ENCODE measurements at places on chromosomes 6 and 20.

GRCh38 chr6:48474830-48475229, 363.8 kb upstream of the PTCHD4 start:
- no peak for DNase-seq

GRCh38 chr6:142013875-142014495, 118.7 kb upstream of the GJE1 start:
- no peak for DNase-seq

GRCh38 chr20:10610251-10610650, 63.5 kb downstream of the JAG1 start:
- no peak for DNase-seq

DNA sequence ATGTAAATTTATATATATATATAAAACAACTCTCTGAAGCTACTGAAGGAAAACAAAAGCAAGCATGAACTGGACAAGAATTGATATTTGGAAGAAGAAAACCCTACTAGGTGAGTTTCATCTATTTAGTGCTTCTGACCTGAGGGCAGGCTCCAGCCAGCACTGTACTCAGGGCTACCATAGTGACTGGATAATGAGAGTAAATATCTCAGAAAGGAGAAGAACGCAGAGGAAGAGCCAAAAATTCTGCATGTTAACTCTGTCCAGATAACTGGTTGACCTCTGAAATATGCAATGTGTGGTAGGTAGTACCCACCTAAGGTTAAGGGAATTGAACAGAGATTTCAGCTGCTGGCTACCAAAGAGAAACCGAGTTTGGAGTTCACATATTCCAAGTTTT, 41.4 kb upstream of the CCN2 start:
- no peak for DNase-seq

- no peak for DNase-seq
Observed at GRCh38 chr6:15504040-15504495, 158.8 kb downstream of the DTNBP1 start.

- no peak for DNase-seq
Observed at GRCh38 chr20:58720890-58721289, 28.3 kb downstream of the NPEPL1 start.

DNA sequence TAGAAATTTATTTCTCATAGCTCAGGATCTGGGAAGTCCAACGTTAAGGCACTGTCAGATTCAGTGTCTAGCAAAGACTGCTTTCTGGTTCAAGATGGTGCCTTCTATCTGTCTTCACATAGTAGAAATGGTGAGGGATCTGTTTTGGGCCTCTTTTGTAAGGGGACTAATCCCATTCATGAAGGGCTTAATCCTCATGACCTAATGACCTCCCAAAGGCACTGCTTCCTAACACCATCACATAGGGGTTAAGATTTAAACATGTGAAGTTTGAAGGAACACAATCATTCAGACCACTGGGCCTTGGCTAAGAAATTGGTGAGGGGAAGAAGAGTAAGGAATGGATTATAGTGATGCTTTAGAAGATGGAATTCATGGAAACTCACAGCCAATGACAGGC, 237.6 kb downstream of the PACRG start:
- no peak for DNase-seq

DNA sequence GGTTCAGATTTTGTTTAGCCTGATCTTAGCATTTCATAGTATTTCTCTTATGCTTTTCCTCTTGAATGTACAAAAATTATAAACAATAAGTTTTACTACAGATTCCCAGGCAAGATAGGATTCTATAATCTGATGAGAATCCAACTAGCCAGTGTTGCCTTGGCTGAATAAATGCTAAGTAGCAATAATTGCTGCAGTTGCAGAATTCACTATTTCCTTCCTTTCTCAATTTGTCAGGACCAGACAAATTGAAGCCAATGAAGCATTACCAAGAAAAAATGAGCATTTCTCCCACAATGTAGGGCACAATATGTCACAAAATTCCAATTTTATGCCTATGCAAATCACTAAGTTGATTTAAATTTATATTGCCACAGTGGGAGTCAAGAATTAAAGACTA, 260.2 kb downstream of the KIF16B start:
- DNase-seq = no peak

DNA sequence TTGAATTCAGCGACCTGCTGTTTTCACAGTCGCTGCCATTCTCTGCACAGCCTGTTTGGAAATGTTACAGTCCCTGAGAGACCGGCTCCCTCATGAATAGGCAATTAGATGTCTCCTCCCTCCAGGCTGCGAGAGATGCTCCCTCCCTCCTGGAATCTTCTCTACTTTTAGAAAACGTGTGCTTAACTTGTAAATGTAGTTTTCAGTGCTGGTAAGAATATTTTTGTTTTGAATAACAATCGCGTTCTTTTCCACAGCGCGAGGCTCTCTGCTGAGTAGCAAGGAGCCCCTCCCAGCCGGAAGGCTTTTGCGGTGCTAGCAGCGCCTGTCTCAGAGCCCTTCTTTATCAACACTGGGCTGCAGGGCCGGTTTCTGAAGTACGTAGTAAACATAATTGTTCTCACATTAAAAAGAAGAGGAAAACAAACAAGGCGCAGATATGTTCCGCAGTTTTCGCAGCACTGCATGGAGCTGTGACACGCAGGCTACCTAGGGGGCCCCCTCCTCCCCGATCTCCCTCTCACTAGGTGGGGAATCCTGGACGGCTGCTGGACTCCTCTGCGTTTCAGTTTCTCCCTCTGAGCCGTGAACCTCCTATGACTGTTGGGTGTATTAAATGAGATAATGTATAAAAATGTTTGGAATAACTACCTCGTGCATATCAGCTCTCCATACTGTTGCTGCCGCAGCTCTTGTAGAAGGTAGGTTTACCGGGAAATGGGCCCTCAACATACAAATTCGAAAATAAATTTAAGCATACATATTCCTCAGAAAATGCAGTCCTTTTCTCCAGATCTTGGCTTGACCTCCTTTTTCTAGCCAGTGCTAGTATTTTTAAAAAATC, 79.0 kb upstream of the SPACA1 start:
- no peak for DNase-seq

- DNase-seq = no peak
Observed at GRCh38 chr20:34983089-34983820, 27.6 kb downstream of the MYH7B start.

DNA sequence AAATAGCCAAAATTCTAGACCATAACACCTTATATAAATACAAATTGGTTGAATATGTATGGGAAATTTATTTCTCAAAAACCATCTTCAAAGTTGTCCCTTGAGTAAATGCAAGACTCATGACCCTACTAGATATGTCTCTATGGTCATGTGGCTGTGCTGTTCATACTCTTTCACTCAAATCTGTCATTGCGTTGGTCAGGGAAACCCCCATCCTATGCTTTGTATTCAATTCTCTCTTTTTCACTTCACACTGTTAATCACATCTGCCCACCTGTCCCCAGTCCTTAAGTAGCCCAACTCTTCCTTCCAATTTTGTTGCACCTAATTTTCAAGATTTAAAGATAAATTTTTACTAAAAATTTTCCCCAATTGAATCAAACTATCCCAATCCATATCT, 51.0 kb downstream of the RPS12 start:
- no peak for DNase-seq

DNA sequence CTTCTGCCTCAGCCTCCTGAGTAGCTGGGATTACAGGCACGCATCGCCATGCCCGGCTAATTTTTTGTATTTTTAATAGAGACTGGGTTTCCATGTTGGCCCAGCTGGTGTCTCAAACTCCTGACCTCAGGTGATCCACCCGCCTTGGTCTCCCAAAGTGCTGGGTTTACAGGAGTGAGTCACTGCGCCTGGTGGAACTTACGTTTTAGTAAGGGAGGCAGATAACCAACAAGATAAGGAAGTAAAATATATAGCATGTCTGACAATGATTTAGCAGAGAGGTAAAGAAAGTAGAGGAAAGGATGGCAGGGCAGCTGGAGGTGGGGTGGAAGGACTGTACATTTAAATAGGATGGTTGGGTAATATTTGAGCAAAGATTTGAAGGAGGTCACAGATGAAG, 12.8 kb upstream of the MYMX start:
- no peak for DNase-seq

GRCh38 chr6:125509477-125509876, 207.7 kb upstream of the HDDC2 start:
- DNase-seq = no peak

- DNase-seq = no peak
Observed at GRCh38 chr6:25173246-25173645, 105.9 kb upstream of the CARMIL1 start.

DNA sequence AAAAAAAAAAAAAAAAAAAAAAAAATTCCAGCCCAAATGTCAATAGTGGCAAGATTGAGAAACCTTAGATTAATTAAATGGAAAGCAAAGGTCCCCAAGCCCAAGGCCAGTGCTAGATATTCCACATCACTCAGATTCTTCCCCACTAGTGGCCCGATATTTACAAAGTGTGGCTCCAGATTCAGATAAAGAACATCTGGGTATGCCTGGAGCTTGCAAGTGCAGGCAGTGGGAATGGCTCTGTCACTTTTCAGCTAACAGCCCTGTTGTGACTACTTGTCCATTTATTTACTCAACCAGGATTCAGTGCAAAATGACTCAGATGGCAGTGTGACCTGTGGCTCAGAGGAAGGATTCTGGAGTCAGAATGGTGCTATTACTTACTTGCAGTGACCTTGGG, 8.2 kb upstream of the KCNB1 start:
- no peak for DNase-seq

DNA sequence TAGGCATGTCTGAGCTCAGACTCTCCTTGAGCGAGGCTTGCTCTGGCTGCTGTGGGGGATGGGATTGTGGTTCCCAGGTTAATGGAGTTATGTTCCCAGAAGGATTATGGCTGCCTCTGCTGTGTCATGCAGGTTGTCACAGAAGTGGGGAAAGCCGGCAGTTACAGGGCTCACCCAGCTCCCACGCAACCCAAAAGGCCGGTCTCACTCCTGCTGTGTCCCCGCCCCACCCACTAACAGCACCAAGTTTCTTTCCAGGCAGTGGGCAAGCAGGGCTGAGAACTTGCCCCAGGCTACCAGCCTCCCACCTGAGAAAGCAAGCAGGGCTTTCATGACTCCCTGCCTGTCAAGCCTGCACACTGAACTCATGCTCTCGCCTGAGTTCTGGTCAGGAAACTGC, 750.5 kb downstream of the FRK start:
- no peak for DNase-seq

DNA sequence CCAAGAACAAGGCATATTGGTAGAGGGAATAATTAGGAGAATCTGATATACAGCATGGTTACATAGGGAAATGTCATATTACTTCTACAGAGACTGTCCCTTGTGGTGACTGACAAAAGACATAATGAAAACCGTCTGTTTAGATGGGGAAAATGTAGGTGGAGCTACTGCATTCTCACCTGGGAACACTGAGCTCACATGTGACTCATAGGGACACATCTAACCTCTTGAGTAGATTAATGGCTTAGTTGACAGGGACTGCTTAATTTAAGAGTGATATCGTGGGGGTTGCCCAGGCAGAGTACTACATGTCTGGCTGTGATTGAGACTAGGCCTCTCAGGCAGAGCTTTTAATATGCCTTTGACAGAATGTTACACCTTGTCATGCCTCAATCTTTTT, 235.3 kb upstream of the ZFP64 start:
- no peak for DNase-seq

GRCh38 chr6:24982231-24982630, 46.5 kb upstream of the RIPOR2 start:
- no peak for DNase-seq

DNA sequence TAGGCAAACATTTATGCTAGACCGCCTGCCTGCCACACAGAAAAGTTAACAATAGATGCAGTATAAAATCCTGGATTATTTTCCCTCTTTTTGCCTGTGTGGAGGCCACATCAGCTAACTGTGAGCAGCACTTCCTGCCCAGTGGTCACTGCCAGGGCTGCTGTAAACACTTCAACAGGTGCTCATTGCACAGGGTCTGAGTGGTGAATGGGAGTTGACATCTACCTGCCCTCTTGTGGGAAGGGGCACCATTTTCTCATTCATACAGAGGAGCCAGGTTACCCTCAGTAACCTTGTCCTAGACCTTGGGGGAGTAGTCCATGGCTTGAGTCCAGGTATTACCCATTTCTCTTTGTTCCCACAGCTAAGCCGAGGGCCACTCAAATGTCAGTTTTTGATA, 235.3 kb downstream of the TMEM242 start:
- no peak for DNase-seq

All from stimulated activated CD8-positive, alpha-beta memory T cell treated with anti-CD3 and anti-CD28 coated beads, Interleukin-15, amount 100 ng/mL, for 1 hour (primary cell).